ENCODE measurements at places on chromosomes 13 and 19.

DNA sequence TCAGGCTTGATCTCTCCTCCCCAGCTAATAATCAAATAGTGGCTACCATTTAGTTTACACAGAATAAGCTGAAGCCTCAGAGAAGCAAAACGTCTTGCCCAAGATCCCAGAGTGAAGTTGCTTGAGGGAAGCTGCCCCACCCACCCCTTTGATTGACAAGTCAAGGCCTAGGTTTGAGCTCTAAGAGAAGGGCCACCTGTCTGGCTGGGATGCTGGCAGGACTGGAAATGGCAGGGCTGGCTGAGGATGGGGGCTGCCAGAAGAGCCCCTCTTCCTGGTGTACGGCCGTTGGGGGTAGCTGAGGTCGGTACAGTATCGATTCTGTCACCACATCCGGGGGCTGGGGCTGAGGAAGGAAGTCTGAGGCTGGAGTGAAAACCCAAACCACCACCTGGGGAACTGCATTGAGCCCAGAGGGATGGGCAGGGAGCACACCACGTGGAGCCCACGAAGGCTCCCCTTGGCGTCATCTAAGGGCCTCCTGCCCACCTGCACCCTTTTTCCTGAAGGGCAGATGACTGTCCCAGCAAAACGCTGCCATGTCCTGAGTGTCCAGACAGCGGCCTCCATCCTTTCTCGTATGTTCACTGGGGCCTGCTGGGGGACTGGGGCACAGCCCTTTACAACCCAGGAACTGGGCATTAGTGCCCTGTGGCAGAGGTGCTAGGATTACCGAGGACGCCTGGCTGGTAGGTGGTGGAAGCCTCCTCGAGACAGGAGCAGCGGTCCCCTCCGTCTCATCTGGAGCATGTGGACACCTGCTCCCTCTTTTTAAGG lies 1.4 kb upstream of the PRKD2 start:
- peak; percentile 50 for DNase-seq

DNA sequence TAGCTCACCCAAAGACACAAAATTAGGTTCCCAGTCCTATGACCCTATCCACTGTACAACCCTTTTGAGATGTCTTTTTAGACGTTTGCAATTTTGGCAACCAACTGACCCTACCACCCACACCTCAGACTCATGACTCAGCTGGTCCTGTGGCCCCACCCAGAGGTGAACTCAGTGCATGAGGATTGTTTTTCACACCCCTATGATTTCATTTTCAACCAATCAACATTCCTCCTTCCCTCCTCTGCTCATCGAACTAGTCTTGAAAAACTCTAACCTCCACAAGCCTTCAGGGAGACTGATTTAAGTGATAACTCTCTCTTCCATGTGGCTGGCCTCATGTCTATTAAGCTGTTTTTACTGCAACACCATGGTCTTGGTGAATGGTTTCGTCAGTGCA lies 350.7 kb downstream of the UQCRFS1 start:
- DNase-seq = no peak

DNA sequence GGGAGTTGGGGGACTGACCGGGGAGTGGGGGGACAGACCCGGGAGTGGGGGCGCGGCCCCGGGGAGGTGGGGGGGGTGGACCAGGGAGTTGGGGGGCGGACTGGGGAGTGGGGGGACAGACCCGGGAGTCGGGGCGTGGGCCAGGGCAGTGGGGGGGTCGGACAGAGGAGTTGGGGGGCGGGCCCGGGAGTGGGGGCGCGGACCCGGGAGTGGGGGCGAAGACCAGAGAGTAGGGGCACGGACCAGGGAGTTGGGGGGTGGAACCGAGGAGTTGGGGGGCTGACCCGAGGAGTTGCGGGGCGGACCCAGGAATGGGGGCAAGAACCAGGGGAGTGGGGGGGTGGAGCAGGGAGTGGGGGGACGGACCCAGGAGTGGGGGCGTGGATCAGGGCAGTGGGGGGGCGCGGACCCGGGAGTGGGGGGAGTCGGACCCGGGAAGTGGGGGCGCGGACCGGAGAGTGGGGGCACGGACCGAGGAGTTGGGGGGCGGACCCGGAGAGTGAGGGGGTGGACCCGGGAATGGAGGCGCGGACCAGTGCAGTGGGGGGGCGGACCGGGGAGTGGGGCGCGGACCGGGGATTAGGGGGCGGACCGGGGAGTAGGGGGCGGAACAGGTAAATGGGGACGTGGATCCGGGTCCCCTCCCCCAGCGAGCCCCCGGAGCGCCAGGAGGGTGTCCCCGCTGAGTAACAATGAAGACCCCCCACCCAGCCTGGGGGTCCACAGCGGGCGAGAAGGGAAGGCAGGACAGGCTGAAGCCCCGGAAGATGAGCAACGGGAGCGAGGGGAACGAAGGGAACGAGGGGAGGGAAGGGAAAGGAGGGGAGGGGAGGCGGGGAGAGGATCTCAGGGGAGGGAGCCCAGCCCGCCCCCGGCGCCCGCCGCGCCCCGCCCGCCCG lies 589 bp downstream of the R3HDM4 start:
- no peak for DNase-seq

GRCh38 chr19:7507884-7508283 lies 8.0 kb upstream of the ZNF358 start:
- no peak for DNase-seq

DNA sequence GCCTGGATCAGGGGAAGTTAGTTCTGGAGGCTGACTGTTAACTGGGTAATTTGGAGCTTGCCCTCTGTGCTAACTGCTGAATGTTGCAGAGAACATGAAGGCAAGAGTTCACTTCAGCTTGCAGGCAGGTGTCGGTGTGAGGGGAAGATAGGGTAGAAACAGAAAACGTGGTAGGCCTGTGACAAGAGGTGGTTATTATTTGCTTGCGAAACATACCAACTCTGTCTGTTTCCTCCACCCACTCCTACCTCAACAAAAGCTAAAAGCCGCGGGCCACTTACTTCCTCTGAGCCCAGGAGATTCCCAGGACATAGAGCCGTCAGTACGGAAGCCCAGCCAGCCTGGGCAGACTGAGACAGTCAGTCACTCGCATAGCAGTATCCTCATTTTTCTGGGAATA lies 119.2 kb upstream of the ABCC4 start:
- DNase-seq = no peak

- DNase-seq = no peak
Observed at GRCh38 chr13:87235621-87236020, 435.6 kb upstream of the SLITRK5 start.

DNA sequence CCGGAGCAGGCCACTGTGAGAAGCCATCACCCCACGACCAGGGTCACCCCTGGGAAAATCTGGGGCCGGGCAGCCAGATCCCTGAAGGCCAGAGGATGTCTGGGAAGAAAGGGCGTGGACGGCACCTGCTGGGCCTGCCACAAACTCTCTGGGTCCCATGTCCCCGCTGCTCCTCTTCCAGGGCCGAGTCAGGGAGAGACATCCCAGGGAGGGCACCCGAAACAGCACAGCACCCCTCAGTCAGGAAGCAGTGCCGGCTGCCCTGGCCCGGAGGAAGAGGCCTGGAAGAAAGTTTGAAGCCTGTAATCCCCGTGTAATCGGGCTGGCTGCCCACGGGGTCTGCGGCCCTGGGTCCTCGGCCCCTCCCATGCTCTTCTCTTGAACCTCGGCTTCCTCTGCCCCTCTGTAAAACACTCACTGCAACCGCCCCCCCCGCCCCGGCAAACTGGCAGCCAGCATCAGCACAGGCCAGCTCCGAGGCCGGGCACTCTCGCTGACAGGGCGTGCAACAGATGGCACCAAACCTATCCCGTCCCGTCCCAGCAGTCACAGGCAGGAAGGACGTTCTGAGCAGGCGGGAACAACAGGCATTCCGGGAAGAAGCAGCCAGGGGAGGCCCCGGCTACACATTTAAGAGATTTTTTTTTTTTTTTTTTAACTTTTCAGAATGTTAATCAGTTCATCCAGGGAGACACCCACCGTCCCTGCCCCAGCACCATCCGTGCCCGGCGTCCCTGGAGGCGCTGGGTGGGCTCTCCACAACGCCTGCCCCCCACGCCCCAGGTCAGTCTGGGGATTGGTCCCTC lies 1.5 kb downstream of the SBNO2 start:
- DNase-seq = no peak

- DNase-seq = no peak
Observed at GRCh38 chr13:73107970-73108369, 49.2 kb downstream of the KLF5 start.

- DNase-seq = no peak
Observed at GRCh38 chr13:80529734-80530133, 188.8 kb upstream of the SPRY2 start.

DNA sequence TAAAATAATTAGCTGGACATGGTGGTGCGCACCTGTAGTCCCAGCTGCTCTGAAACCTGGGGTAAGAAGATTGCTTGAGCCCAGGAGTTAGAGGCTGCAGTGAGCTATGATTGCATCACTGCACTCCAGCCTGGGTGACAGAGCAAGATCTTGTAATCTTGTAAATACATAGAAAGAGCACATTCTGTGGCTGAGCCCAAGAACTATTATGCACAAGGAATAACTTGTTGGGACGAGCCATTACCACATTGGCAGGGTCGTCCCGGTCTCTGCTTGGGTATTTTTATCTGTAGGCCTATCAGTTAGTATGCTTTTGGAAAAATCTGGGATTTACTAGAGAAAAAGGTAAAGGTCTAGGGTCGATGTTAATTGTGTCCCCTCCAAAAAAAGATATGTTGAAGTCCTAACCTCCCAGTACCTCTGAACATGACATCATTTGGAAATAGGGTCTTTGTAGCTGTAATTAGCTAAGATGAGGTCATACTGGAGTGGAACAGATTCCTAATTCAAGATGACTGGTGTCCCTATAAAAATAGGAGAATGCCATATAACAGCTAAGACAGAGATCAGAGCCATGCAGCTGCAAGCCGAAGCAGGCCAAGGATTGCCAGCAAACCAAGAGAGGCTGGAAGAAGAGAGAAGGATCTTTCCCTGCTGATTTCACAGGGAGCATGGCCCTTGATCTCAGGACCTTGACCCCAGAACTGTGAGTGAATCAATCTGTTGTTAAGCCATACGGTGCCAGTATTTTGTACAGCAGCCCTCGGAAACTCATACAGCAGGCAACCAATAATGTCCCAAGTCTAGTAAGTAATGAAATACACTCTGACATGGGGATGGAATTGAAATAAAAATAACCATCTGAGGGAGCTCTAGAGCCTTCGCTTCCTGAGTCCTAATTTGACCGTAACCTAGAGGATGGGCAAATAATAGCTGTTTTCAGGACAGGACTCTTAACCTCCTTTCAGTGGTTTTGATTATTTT lies 77.0 kb downstream of the TM9SF2 start:
- no peak for DNase-seq

DNA sequence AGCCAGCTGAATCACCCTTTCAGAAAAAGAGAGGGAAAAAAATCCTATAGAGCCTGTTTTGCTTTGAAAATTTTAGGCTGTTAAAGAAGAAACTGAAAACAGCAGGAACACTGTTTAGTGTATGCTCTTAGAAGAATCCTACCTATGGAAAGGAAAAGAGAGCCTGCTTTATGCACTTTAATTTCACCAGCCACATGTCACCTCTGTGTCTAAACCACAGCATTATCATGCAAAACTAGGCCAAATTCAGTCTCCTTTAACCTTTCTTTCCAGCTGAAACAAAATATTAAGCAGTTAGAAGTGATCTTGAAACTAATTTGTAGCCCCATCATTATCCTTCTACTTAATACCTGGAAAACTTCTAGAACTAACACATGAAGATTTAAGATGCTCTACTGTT lies 97.2 kb upstream of the MAB21L1 start:
- no peak for DNase-seq

- DNase-seq = no peak
Observed at GRCh38 chr13:113120300-113121182, 2.1 kb upstream of the F10 start.

GRCh38 chr13:75566658-75567057 lies 17.1 kb downstream of the UCHL3 start:
- no peak for DNase-seq
